NCI-H1436 treated with DMSO at 0.1 percent for 48 hours (cell line): ENCODE measurements at places on chromosomes 5 and 9.

DNA sequence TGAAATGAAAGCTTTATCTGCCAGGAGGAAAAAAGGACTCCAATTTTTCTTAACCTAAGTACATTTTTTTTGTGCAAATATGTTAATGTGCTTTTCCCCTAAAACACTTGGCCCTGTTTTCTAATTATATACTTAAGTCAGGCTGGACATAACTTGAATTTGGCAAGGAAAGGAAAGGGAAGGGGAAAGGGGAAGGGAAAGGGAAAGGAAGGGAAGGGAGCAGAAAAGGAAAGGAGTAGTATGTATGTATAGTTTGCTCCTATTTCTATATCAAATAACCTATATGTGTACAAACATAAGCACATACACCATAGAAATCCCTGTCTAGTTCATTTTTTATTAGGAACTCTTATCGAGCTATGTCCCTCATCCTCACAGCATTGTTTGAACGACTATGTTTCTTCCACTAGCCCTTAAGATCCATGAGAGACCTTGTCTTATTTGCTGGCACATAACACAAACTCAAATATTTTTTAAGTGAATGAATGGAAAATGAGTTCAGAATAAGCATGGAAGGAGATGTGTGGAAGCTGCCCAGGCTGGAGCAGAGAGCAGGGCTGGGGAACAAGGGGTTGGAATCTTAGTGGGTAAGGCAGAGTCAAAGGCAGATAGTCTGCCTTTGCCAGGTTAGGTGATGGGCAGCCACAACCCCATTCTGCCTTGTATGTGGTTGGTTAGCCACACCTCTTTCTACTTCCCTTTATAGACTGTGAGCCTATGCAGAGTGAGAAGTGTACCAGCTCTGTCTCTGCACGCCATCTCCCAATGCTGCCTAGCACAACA lies 70.0 kb downstream of the KLHL3 start:
- DNase-seq = no peak

GRCh38 chr5:148267962-148268361 lies 632 bp upstream of the SPINK13 start:
- no peak for DNase-seq

DNA sequence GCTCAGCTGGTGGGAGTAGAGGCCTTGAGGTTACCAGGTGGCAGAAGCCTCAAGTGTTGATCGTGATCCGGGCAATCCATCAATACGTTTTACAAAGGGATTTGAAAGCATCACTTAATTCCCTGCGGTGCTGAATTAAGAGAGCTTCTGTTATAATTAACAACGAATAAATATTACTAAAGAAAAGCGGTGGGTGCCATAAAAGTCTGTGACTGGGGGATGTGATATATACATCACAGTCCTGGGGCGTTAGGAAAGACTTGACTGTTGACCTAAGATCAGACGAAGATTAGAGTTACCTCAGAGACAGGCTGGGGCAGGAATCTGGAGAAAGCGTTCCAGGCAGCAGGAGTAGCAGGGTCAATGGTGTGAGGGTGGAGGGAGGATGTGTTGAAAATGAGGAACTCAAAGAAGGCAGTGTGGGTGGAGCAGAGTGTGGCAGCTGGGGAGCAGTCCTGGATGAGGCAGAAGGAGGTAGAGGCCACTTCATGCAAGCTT lies 6.7 kb upstream of the C5orf63 start:
- no peak for DNase-seq

- DNase-seq = no peak
Observed at GRCh38 chr9:136808806-136809158, 1.0 kb downstream of the RABL6 start.

DNA sequence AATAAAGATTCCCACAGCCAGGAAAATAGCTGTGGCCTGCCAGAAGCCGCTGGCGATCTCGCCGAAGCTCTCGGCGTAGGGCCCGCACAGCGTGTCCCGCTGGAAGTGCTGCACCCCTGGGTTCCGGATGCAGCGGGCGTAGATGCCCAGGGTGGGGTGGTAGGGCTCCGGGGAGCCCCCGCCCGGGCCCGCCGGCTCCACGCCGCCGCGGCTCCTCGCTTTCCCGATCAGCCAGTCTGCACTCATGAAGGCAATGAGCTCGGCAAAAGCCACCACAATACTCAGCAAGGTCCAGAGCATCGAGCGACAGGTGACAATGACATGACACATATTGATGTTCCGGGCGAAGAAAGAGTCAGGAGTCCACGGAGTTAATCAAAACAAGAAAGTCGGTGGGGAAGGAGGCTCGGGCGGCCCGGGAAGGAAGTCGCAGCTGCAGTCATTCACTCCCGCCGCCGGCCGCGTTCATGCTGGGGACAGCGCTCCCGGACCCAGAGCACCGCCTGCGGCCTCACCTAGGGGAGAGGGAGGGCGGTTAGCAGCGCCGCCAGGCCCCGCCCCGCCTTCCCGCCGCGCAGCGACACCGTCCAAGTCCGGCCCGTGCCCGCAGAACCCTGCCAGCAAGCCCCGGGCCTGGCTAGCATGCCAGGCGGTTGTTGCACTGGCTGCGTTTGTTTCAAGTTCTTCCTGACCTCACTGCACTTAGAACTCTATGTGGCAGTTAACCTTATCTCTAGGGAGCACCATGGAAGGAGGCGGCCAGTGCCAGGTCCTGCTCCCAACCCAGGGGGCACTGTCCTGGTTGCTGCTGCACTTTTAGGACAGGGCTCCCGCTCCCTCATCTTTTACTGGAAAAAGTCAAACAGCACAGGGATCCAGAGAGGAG lies 138.4 kb downstream of the LHFPL2 start:
- no peak for DNase-seq

DNA sequence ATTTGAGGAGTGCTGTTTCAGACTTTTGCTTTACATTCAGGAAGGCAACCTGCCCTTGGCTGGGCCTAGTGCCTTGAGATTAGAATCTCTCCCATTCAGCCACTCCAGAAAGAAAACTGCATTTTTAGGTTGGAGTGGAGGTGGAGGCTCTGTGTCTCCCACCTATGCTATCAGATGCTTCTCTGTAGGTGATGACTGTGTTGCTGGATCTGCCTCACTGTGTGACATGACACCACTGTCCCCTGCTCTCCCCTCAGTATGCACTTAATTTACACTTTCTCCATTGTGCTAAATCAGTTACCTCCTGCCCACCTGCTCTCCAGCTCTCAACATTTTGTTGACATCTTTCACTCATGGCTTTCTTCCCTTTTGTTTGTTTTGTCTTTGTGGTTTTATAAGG lies 265.8 kb downstream of the TENT4A start:
- no peak for DNase-seq

GRCh38 chr5:149015561-149015960 lies 47.3 kb downstream of the SH3TC2 start:
- DNase-seq = no peak

DNA sequence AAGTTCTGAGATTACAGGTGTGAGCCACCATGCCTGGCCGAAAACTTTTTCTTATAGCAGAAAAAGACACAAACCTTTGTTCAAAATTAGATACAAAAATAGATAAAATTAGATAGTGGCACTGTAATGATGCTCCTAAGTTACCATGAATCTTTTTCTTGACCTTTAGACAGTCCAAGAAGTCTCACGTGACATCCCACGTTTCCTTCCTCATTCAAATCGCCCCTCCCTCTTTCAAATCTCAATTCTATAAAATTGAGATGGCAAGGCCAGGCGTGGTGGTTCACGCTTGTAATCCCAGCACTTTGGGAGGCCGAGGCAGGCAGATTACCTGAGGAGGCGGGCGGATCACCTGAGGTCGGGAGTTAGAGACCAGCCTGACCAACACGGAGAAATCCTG lies 7.7 kb upstream of the ZCCHC10 start:
- no peak for DNase-seq

DNA sequence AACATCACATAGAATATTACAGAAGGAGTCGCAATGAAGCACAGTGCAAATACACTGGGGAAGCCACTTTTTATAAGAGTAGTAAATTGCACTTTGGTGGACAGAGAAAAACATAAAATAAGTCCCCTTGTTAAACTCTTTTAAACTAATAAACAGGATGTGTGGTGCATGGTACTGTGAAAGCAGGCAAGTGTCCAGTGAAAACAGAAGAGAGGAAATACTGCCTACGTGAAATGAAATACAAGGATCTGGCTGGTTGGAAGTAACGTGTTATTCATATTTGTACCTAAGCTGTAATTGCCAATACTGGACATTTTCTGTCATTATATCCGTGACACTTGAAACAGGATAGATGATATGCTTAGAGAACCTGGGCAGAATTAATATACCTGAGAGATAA lies 191.9 kb upstream of the SLC27A6 start:
- DNase-seq = no peak

DNA sequence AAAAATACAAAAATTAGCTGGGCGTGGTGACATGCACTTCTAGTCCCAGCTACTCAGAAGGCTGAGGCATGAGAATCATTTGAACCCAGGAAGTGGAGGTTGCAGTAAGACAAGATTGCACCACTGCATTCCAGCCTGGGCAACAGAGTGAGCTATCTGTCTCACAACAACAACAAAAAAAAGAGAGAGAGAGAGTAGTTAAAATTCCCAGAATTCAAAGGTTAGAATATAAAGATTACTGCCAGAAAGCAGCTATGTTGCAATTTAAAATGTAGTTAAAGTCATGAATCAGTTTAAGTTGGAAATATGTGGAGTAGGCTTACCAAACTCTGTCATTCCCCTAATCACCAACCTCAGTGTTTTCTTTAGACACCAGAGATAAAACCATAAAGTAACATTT lies 58.7 kb upstream of the SUSD1 start:
- DNase-seq = no peak

DNA sequence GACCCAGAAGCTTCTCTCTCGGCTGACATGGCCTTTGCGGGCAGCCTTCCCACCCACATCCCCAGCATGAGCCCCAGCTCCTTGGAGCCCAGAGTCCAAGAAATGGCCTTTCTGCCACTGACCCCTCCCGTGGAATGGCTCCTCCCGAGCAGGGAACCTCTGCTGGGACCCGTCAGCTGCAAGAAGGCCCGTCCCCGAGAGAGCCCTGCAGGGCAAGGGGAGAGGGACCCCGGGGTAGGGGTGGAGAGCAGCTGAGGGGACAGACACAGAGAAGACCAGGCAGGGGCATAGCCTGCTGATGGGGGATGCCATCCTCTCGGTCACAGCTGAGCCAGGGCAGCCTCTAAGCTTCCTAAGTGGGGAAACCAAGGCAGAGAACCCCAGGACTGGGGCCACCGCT lies 11.2 kb upstream of the NOTCH1 start:
- DNase-seq = no peak

DNA sequence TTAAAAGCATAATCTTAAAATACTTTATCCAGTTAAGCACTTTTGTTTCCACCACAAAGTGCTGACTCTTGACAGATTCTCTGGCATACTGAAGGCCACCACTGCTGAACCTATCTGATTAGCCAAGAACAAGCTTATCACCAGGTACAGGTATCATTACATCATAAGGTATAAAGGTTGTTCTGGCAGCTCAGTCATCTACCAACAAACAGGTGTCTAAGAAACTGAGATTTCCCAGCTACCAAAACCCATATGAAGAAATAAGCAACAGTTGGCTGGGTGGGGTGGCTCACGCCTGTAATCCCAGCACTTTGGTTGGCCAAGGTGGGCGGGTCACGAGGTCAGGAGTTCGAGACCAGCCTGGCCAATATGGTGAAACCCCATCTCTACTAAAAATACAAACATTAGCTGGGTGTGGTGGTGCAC lies 5.0 kb downstream of the MTMR12 start:
- no peak for DNase-seq
